Stimulated activated CD8-positive, alpha-beta memory T cell treated with anti-CD3 and anti-CD28 coated beads, Interleukin-7, amount 100 ng/mL, for 1 hour (primary cell): ENCODE measurements at places on chromosomes 5 and 9.

DNA sequence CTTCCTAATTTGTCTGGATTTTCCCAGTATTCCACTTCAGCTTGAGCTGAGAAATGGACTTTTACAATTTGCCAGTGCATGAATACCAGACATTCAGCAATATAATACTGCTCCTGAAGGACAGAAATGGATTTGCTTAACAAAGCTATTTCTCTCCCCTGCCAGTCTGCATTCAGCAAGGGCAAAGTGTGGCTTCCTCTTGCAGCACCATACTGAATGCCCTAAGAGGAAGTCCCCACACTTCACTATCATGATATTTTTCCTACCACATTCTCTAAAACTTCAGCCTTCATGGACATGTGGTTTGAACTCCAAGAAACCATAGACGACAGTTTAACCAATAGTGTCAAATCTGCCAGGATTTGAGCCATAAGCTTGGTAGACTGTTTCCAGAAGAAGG lies 19.8 kb upstream of the TLE4 start:
- DNase-seq: no peak

GRCh38 chr5:130424341-130424740 lies 520.1 kb downstream of the CHSY3 start:
- DNase-seq: no peak

- no peak for DNase-seq
Measured at GRCh38 chr9:12794101-12794799, 19.4 kb downstream of the LURAP1L start.

GRCh38 chr5:173429489-173430150 lies 101.4 kb upstream of the STC2 start:
- no peak for DNase-seq

DNA sequence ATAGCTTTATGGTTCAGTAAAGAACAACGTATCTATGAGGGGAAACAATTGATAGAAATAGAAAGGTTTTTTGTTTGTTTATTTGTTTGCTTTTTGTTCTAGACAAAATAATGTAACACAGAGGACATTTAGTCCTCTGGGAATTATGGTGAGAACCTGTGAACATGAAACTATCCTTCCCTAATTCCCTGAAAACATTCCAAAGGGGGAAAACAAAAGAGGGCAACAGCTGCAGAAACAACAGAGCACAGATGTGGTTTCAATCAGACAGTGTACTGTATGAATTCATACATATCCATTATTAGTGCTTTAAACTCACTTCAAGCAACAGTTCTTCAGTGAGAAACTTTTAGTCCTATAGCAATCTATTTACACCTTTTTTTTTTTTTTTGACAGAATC lies 1489.8 kb upstream of the C9orf72 start:
- DNase-seq: no peak

DNA sequence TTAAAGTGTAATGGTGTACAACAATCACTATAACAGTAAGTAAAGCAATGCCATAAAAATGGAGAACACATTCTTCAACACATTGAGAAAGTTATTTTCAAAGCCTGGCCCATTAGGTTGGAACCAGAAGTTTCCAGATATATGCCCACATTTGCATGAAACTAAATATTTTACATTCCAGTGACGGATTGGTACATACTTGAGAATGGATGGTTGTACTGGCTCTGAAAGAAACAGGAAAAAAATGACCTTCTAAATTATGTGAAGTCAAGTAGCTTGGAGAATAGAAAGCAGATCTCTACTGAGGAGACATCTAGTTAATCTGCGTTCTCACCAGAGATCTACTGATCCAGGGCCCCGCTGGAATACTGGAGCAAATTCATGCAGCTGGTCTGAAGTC lies 1037.0 kb downstream of the NR2F1-AS1 start:
- no peak for DNase-seq

DNA sequence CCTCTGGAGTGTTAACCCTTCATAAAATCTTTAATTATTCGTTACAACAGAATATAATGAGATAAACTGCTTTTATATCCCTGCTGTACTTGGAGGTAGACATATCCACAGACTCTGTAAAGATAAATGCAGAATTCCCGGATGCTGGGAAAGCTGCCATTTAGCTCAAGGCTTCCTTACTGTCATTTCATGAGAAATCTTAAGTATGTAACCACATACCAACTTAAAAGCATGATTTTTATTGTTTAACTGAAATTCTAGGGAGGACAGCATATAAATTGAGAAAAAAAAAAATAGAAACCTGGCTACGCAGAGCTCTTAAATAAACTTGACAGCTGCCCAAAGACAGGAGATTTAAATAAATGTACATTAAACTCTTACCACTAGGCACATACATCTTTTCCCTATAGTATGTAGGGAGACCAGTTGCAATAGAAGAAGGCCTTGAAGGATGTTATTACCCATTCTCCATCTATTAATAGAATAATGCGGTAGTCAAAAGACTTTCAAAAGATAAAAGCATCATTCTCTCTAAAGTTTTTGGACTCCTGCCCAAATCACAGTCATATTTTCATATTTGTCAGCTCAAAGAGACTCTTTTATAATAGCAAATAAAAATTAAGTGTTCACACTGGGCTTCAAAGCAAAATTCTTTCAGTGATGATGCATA lies 373.8 kb downstream of the NDUFS4 start:
- DNase-seq: no peak

GRCh38 chr9:116002181-116002580 lies 151.4 kb upstream of the PAPPA start:
- DNase-seq: no peak

DNA sequence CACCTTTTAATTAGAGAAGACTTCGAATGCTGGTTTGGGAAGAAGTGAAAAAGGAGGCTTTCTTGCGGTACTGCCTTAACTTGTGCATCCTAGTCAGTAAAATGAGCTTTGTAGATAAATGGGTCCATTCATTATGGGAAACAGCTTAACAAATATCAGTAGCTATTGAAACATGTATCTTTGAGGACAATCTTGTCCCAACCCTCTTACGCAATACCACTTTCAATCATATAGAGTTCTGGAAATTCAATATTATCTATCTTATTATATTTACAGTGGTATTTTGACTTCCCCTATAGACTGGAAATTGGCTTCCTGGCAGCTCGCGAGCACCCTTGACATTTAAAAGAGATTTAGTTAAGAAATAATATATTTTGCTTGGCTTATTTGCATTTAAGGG lies 565.8 kb upstream of the NUDT12 start:
- DNase-seq: no peak

GRCh38 chr5:1200495-1201326 lies 684 bp upstream of the SLC6A19 start:
- DNase-seq: no peak

GRCh38 chr5:154097031-154097430 lies 58.3 kb downstream of the MFAP3 start:
- no peak for DNase-seq

DNA sequence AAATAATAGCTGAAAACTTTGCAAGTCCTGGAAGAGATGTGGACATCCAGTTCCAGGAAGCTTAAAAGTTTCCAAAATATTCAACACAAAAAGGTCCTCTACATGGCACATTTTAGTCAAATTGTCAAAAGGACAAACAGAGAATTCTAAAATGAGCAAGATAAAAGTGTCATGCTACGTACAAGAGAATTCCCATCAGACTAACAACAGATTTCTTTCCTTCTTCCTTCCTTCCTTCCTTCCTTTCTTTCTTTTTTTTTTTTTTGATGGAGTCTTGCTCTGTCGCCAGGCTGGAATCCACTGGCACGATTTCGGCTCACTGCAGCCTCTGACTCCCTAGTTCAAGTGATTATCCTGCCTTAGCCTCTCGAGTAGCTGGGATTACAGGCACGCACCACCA lies 39.3 kb downstream of the BTNL8 start:
- no peak for DNase-seq

DNA sequence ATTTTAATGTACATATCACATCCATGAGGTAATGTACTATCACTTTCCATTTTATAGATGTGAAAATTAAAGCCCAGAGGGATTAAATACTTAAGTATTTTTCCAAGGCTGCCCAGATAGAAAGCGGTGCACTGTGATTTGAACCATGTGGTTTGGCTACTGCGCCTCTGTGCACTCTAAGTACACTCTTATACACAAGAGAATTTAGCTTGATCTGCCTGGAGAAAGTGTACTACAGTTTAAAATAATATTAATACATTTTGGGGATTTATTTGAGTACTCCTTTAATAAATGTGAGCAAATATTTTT lies 360.4 kb upstream of the ACTBL2 start:
- no peak for DNase-seq
